ENCODE measurements at places on chromosomes 3 and 15.

- DNase-seq: no peak
These were observed 54.3 kb upstream of the SEC61A1 start for GRCh38 chr3:127997961-127998360.

GRCh38 chr3:188243124-188243795 lies 89.3 kb downstream of the LPP start:
- no peak for DNase-seq

DNA sequence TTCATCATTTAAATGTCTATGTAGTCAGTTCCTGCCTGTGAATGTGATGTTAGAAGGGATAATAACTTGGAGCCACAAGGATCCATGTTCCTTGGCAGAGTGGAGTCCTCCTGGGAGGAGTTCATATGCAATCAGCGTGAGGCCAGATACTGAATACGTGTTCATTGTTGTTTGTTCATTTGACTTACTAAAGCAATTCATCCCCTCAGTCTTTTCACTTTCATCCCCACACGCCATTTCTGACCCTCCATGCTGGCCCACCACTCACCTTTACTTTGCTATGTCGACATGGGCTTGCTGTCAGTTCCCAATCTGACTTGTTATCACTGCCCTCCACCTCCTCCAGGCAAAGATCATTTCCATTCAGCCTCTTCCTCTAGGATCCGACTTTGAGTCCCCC lies 91.8 kb downstream of the SSR3 start:
- DNase-seq: no peak

GRCh38 chr3:52973806-52974205 lies 72.1 kb downstream of the SFMBT1 start:
- no peak for DNase-seq

- DNase-seq: no peak
These were observed 127.4 kb downstream of the THRB start for GRCh38 chr3:24367216-24367615.

DNA sequence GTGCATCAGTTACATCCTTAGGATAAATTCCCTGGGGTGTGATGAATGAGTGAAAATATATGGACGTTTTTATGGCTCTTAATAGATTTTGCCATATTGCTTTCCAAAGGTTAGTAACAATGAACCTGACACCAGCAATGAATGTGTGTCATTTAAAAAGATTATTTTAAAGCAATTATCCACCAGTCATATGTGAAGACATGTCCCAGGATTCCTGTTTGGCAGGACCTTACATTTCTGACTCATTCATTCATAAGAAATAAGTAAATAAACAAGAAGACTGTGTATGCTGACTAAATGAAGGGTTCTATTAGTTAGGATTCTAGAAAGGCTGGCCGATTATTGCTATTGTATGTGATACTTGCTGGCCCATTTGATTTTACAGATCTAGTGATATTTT lies 201.5 kb downstream of the SOX2 start:
- no peak for DNase-seq

DNA sequence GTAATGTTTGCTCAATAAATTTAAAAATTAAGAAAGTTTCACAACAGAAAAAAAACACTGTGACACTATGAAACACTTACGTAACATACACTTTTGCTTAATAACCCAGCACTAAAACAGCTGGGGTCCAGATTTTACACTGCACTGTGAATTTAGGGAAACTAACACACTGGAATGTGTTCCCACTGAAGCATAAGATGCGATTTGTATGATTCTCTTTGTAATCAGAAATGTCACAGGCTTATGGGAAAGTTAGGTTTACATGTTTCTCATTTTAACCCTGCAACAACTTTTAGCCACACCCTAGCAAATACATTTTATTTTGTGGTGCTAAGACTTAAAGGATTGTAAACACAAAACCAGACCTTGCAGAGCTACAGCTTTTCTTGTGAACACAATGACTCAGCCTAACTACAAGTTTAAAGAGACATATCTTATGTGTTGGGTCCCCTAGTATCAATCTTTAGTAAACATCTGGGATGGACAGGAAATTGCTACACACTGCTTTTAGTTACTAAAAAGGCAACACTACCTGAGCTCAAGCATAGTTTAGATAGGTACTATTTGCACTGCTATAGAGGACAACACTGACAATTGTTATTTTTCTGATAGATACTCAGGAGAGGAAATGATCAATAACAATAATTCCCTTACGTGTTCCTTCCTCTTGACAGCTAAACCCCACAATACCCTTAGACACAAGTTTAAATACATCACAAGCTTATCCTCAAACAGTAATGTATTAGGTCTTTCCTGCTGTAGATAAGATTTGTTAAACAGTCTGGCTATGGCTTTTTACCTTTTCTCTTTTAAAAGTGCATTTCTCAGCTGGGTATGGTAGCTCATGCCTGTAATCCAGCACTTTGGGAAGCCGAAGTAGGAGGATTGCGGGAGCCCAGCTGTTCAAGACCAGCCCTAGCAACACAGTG lies 3.8 kb downstream of the PLD1 start:
- peak; percentile 24 for DNase-seq

GRCh38 chr3:99551520-99551919 lies 86.9 kb upstream of the COL8A1 start:
- no peak for DNase-seq

DNA sequence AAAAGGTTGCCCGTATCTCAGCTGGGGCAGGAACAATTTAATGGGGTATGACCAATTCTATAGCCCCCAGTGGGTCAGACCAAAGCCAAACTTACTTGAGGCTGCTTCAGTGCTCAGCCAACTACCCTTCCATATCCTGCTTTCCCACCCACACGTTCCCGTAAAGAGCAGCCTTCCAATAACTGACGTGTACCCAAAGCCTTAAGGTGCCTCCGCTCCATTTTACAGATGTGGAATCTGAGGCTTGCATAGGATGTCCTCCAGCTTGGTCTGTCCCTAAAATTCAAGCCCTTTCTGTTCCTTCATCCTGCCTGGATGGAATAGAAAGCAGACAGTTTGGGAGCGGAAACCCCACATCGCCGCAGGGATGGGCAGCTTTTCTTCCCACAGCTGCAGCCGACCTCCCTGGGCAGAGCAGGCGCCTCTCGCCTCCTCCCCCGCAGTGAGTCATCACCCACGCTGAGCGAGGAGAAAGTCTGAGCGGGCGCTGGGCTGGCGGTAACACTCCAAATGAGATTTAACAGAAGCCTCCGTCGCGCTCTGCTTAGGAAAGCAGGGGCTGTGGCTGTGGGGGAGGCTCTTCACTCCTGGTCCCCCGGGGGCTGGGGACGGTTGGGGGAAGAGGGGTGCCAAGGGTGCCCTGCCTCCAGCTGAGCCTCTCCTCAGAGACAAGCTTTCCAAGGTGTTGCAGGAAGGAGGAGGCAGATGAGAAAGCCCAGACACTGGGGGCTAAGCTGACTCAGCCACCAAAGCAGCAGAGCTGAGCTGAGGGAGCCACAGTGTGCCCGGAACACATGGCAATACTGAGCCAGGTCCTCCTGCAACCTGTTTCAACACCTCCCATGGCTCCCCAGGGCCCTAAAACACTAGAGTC lies 57.8 kb upstream of the HRH1 start:
- DNase-seq: peak; percentile 95

GRCh38 chr3:111081008-111081545 lies 9.5 kb downstream of the NECTIN3 start:
- peak; percentile 58 for DNase-seq

DNA sequence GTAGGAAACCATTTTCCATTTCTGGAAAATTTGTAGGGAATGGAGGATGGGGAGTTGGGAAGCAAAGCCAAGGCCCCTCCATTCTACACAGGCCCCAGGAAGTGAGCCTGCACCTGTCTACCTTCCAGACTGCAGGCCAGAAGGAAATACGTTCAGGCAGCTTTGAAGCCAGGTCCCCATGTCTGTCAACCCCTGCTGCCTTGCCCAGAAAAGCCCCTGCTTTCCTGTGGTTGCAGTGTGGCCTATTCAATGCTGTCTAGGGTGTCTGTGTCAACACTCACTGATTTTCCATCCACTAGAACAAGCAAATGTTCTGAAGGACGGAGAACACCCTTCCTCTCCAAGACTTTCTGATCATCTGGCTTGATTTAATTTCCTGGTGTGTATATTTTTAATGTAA lies 281.9 kb downstream of the TLE3 start:
- no peak for DNase-seq

Measured in AG08395 (cell line).